ENCODE measurements at places on chromosomes 5 and 9. TPM values are rescaled to one million over a fixed set of nuclear protein-coding genes. Genes with fewer than 3 reads are reported as not detected.

Gene PCDHA10
- polyA plus RNA-seq: not detected

Gene VLDLR
- 2.3 TPM for polyA plus RNA-seq

Gene SOX30
- polyA plus RNA-seq: not detected

Gene SHROOM1
- 24.6 TPM for polyA plus RNA-seq

Gene UIMC1
- polyA plus RNA-seq: 18.0 TPM

Gene MCIDAS
- polyA plus RNA-seq: 0.15 TPM

Gene SLC6A19
- polyA plus RNA-seq: 0.92 TPM

Measured in sigmoid colon (tissue), 7 donors.